ENCODE measurements at places on chromosomes 1 and 21.

DNA sequence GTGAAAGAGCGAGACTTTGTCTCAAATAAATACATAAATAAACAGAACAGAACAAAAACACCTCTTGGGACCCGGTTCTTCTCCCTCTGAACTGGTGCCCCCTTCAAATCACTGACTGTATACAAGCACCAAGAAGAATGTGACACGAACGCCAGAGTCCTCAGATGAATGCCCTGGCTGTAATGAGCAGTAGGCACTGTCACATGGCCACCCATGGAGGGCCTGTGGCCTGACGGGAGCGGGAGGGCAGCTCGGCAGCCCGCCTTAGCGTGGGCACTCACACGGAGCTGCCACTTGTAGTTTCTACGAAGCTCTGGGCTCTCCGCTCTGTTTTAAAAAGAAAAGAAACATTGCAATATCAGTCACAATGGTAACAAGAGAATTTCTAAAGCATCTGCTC lies 146.0 kb downstream of the PEX14 start:
- DNase-seq = no peak

DNA sequence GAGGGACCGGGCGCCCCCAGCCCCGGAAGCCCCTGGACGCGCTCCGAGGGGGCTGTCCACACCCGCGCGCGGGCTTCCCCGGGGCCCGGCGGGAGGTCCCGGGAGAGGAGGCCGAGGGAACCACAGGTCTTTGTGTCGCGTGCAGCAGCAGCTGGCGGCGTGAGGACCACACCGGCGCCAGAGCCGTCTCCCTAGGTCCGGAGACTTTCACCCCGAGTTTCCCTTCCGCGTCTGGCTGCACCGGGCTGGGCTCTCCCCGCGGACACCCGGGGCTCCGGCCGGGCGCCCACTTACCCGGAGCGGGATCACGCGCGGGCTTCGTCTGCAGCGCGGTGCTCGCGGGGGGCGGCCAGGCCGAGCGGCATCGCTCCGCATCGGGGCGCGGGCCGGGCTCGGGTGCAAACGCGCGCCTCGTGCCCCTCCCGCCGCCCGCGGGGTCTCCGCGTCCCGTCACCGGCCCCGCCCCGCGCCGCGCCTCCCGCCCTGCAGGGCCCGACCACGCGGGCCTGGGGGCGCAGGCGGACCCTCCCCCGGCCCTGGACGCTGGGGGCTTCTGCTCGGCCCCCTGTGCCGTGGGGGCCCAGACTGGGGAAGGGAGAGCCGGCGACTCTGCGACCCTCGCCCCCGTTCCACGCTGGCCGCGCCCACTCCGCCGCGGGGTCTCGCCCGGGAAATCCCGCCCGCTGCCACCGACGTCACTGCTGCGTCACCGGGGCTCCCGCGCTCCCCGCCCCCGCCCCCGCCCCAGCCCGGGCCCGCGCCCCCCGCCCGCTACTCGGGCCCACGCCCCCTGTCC lies at the start of gene GNG4:
Gene GNG4, minus strand, starts transcription at position 417 of the 796 bp plus-strand sequence. CDS start 65,946 bp downstream, outside the sequence.
- DNase-seq = no peak

DNA sequence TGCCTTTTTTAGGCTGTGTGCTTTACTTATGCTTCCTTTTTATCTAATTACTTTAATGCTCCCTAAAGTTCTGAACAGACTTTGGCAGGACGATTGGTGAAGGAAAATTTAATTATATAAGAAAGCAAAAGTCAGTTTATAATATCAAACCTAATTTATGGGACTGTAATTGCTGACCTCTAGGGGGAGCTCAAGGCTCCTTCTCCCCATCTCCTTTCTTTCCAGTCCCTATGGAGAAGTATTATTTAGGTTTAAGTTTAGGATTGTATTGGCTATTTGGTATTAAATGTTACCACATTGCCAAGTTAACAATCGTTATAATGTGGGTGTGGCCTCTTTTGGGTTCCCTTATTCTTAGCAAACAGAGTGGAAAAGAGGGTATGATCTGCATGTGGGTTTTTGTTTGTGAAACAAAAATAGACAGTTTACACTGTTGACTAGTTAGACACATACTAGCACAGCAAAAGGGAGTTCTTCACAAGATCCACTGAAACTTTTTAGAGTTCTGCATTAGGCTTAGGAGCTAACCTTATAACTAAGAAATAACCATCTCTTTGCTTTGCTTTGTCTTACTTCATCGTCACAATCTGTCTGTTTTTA lies 48.2 kb upstream of the TNFSF4 start:
- no peak for DNase-seq

GRCh38 chr1:112344754-112345423 lies 51.1 kb upstream of the CTTNBP2NL start:
- DNase-seq = no peak

DNA sequence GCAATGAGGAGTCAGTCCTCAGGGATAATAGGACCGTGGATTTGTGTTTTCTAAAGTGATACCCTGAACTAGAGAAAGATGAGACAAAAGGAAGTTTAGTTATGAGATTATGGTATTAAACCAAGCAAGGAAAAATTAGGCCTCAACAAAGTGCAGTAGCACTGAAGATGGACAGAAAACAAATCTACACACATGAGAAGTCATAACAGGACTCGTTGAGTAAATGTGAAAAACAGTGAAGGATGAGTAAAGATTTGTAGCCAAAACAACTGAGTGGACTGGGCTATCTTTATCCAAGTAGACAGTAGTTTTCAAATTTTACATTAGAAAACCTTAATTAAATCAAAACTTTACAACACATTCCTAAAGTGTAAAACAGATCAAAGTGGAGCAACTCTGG lies 15.0 kb downstream of the EPRS1 start:
- no peak for DNase-seq

DNA sequence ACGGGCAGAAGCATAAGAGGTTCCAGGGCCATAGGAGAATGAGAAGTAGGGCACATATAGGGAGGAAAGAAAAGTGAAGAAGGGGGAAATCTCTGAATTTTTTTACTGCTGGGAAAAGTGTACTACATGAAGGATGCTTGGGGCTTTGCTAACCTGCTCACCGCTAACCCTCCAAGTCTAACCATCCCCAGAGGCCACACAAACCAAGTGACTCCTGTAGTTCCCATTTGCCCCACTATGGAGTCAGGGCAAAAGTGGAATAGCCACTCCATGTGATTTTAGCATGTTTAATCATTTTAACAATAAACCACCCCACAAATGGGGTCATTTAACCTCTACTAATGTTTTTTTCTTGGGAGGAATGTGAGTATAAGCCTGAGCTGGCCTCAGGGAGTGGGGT lies 24.7 kb downstream of the MPZ start:
- no peak for DNase-seq

- DNase-seq = no peak
These were observed 118.2 kb upstream of the ERRFI1 start for GRCh38 chr1:8144323-8144722.

DNA sequence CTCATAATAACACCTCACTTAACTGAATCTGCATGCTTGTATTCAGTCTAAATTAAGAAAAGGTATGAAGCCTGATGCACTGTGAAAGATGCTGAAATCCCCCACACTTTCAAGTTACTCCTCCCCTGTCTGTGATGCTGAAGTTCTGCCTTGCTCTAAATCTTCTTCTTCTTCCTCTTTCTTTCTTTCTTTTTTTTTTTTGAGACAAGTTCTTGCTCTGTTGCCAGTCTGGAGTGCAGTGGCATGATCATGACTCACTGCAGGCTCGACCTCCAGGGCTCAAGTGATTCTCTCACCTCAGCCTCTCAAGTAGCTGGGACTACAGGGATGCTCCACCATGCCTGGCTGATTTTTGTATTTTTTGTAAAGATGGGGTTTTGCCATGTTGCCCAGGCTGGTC lies 231.0 kb upstream of the B3GALT2 start:
- DNase-seq = peak; percentile 11

DNA sequence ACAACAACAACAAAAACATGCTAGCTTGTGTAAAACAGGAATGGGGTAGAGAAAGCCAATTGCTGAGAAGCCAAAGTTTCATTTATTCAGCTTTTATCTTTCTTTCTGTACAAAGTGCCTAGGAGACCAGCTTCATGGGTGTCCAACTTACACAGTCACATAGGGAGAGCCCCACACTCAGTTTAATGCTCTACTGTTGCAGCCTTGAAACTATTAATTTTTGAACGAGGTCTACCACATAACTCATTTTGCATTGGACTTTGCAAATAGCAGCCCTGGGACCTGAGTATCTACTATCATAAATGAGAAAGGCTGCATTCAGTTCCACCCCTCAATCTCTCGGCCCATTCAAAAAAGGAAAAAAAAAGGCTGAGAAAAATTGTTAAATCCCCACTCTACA lies 98.8 kb downstream of the ZNF644 start:
- DNase-seq = no peak

DNA sequence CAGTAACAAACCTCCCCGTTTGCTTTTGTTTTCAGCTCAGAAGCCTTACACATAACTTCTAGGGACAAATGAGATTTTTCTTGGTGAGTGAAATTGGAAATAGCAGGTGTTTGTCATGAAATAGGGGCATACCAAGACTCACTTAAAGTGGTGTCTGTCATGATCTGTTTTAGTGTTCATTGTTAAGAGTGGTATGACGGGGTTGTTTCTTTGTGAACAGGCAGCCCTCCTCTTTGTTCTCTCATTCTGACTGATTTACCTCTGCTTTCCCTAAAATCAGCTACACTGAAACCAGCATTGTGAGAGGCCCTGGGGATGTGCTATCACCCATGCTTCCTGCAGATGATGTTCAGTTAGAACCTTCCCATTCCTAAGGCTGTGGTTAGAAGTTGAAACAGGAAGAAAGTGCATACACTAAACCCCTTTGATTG lies 2.5 kb upstream of the ERO1B start:
- DNase-seq = no peak

GRCh38 chr1:212118872-212119260 lies 83.3 kb downstream of the DTL start:
- no peak for DNase-seq

DNA sequence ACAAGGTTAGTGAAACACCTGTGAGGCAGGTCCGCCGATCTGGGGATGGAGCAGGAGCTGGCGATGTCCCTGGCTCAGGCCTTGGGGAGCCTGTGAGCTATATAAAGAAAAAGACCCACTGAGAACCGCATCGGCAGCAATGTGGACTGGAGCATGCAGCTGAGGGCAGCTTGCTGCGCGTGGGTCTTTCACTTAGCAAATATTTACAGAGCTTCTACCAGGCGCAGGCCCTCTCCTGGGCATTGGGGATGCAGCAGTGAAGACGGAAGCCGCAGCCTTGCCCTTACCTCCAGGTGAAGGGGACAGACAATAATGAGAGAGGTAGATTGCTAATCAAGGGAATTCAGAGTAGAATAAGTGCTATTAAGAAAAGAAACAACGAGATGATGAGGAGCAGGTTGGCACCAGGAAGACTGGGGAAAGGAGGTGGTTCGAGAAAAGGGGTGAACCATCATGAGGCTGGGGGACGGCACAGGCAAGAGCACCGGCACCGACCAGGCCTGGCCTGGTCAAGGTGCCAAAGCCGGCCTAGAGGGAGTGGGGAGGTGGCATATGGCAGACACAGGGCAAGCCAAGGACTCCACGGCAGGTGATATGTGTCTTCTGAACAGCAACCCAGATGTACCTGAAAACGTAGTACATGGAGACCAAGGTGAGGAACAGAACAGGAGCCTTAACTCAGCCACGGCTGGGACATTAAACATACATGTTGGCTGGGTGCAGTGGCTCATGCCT lies 60.7 kb upstream of the PAX7 start:
- DNase-seq = no peak
